ENCODE measurements at places on chromosomes 2 and 18. TPM values are rescaled to one million over a fixed set of nuclear protein-coding genes. Genes with fewer than 3 reads are reported as not detected.

Gene RGPD4
- total RNA-seq = not detected

Gene FRZB
- 0.11 TPM for total RNA-seq

Gene SLC38A11
- total RNA-seq = 0.36 TPM

Gene RAB17
- total RNA-seq = 52.2 TPM

Gene CNGA3
- not detected for total RNA-seq

Gene KLHL41
- 0.12 TPM for total RNA-seq

Gene TAF4B
- 13.0 TPM for total RNA-seq

Gene CSRNP3
- total RNA-seq = 8.3 TPM

GRCh38 chr18:55737266-55737665 lies 149.3 kb upstream of the TCF4 start:
- no peak for DNase-seq
- no peaks in the 10 kb centered on the region for H3K27me3 ChIP-seq
- H3K4me1 ChIP-seq = no peaks in the 10 kb centered on the region
- H3K27ac ChIP-seq = no peak overlapping the region
- no peak overlapping the region for H3K4me3 ChIP-seq

DNA sequence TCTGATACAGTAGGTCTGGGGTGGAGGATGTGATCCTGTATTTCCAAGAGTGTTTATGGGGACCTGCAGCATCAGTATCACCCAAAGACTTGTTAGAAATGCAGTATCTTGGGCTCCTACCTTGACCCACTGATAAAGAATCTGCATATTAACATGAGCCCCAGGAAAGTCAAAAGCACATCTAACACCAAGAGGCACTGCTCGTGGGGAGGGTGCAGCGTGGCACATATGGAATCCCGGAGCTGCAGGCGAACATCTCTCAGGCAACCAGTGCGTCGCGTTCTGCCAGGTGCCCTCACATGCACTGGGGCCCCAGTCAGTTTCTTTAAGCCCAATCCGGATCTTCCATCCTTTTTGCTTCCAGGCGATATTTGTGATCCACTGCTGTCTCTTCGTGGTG lies 41.3 kb upstream of the ASB18 start:
- no peak overlapping the region for H3K4me3 ChIP-seq
- no peak for DNase-seq
- peaks cover 8% of the 10 kb centered on the region for H3K4me1 ChIP-seq
- no peaks in the 10 kb centered on the region for H3K36me3 ChIP-seq
- no peak overlapping the region for H3K27ac ChIP-seq

DNA sequence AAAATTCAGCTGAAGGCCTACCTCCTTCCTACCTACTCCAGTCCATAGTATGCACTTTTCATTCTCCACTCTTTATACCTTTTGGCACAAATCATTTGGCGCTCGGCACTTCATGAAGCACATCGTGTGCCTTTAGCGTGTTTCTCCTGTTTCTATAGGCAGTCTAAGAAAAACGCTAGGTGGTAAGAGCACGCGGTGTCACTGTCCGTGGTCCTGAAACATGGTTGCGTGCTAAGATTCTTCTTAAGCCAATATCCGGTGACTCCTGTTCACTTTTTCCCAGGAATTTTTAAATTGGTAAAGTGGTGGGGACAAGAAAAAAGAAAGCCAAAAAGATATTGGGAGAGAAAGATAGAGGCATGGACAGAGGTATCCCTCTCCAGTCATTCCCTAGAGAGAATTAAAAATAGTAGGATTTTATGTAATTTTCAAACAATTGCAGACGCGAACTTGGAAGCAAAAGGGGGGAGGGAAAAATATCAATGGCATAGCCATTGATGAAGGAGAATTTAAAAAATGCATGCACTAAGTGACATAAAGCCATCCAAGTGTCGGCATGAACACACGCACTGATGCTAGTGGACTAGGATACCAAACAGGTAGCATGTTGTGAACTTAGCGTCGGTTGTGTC lies 1.4 kb upstream of the CTNNA2 start:
- no peaks in the 10 kb centered on the region for H3K36me3 ChIP-seq
- no peak overlapping the region for H3K27ac ChIP-seq
- H3K4me3 ChIP-seq = no peak overlapping the region
- H3K27me3 ChIP-seq = no peaks in the 10 kb centered on the region

GRCh38 chr2:11257078-11257477 lies 87.4 kb downstream of the ROCK2 start:
- H3K27ac ChIP-seq = no peak overlapping the region
- no peak for DNase-seq
- H3K4me3 ChIP-seq = no peak overlapping the region
- 0 out of 2 replicates have a peak, but pooled peaks cover 2% of the 10 kb centered on the region for H3K36me3 ChIP-seq
- peaks cover 6% of the 10 kb centered on the region for H3K4me1 ChIP-seq

- no peaks in the 10 kb centered on the region for H3K36me3 ChIP-seq
- H3K4me1 ChIP-seq = no peaks in the 10 kb centered on the region
- H3K27ac ChIP-seq = no peak overlapping the region
- DNase-seq = no peak
- no peak overlapping the region for H3K4me3 ChIP-seq
Observed at GRCh38 chr2:15666861-15667808, 75.5 kb downstream of the DDX1 start.

DNA sequence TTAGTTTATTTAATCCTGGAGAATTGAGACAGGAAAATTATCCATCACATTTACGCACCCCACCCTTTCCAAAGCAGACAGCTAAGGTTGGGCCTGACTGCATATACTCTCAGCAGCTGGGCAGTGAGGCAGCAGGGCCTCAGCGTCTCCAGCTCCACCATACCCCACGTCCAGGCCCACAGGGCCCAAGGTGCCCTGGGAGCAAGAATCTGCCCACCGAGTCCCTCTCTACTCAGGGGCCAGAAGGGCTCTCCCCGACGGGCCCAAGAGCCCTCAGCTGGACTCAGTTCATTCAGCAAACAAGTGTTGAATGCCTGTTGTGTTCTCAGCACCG lies 126.3 kb downstream of the SEPTIN10 start:
- DNase-seq = no peak
- H3K27me3 ChIP-seq = no peaks in the 10 kb centered on the region
- no peak overlapping the region for H3K4me3 ChIP-seq
- no peak overlapping the region for H3K27ac ChIP-seq

DNA sequence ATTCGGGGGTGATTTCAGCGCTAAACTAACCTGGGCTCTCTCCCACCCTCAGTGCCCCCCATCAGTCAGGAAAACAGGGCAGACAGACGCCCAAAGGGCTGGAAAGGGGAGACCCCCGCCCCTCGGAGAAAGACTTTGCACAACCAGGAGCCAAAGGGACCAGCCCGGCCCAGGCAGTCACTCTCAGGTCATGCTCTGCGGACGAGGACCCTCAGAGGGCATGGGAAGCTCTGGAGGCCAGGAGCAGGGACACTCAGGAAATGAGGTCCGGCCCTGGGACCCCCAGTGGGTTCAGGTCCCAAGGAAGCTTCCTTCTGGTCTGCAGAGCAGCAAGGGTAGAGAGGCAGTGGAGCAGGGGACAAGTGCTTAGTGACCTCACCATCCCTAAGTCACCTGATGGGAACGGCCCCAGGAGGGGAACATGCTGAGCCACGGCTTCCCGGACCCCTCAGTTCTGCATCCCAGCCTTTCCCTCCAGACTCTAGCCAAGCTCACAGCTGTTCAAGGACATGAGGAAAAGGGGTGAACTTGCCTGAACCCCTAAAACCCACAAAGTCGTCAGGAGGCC lies 88.0 kb upstream of the GPC1 start:
- no peak for DNase-seq
- H3K27me3 ChIP-seq = no peaks in the 10 kb centered on the region
- H3K4me1 ChIP-seq = no peaks in the 10 kb centered on the region
- no peak overlapping the region for H3K27ac ChIP-seq
- no peak overlapping the region for H3K4me3 ChIP-seq
- no peaks in the 10 kb centered on the region for H3K36me3 ChIP-seq

GRCh38 chr2:96898641-96899412 lies 28.9 kb upstream of the SEMA4C start:
- H3K27ac ChIP-seq = no peak overlapping the region
- no peak for DNase-seq
- no peaks in the 10 kb centered on the region for H3K36me3 ChIP-seq

DNA sequence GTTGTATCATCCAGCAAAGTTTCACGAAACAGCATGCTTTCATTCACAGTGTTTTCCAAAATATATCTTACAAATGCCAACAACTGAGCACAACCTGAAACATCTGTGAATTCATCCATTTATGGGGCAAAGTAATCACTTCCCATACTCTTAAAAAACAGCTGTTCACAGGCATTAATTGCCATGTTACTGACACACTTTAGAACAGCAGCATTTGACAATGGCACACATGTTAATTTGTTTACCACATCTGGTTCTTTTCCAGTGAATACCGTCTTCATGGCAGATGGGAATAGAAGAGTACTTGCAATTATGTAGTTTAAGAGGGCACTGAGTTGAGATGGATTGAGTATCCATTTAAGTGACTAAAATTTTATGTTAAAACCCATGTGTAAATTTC lies 347.4 kb upstream of the LRP1B start:
- no peak overlapping the region for H3K27ac ChIP-seq
- no peaks in the 10 kb centered on the region for H3K27me3 ChIP-seq
- no peaks in the 10 kb centered on the region for H3K4me1 ChIP-seq
- no peaks in the 10 kb centered on the region for H3K36me3 ChIP-seq

DNA sequence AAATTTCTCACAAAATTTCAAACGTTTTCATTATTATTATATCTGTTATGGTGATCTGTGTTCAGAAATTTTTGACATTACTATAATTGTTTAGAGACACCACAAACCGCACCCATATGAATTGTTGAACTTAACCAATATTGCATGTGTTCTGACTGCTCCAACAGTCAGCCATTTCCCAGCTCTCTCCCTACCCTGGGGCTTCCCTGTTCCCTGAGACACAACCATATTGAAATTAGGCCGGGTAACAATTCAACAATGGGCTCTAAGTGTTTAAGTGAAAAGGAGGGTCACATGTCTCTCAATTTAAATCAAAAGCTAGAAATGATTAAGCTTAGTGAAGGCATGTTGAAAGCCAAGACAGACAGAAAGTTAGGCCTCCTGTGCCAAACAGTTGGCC lies 424.0 kb downstream of the DSC3 start:
- no peak overlapping the region for H3K4me3 ChIP-seq
- no peak overlapping the region for H3K27ac ChIP-seq
- no peaks in the 10 kb centered on the region for H3K36me3 ChIP-seq
- no peaks in the 10 kb centered on the region for H3K27me3 ChIP-seq

DNA sequence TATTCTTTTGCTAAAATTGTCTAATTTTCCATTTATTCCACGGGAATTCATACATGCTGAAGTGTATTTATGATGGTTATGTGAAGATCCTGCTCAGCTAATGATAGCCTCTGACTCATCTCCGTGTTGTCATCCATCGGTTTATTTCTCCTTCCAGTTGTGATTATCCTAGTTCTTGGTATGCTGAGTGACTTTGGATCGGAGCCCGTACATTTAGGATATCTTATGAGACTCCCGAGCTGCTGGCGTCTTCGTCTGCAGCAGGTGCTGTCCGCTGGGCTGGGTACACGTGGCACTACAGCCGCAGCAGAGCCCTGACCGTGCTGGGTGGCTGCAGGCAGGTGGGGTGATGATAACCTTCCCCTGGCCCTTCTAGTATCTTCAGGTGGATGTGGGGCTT lies 40.1 kb upstream of the GALR1 start:
- H3K36me3 ChIP-seq = no peaks in the 10 kb centered on the region
- peak overlapping the region; percentile 39 for H3K4me3 ChIP-seq
- peak overlapping the region; percentile 84 for H3K27ac ChIP-seq
- H3K4me1 ChIP-seq = peaks cover 19% of the 10 kb centered on the region
- no peaks in the 10 kb centered on the region for H3K27me3 ChIP-seq

GRCh38 chr2:105291981-105292380 lies 37.6 kb downstream of the TGFBRAP1 start:
- peaks cover 22% of the 10 kb centered on the region for H3K36me3 ChIP-seq
- no peak for DNase-seq
- no peaks in the 10 kb centered on the region for H3K4me1 ChIP-seq
- H3K27me3 ChIP-seq = no peaks in the 10 kb centered on the region
- H3K4me3 ChIP-seq = no peak overlapping the region

- H3K4me3 ChIP-seq = no peak overlapping the region
- no peaks in the 10 kb centered on the region for H3K4me1 ChIP-seq
- no peaks in the 10 kb centered on the region for H3K27me3 ChIP-seq
- no peaks in the 10 kb centered on the region for H3K36me3 ChIP-seq
- DNase-seq = no peak
Observed at GRCh38 chr18:4181086-4181485, 274.0 kb downstream of the DLGAP1 start.

GRCh38 chr2:204896146-204896545 lies 350.9 kb downstream of the PARD3B start:
- H3K27me3 ChIP-seq = no peaks in the 10 kb centered on the region
- H3K36me3 ChIP-seq = no peaks in the 10 kb centered on the region
- H3K4me1 ChIP-seq = no peaks in the 10 kb centered on the region
- H3K27ac ChIP-seq = no peak overlapping the region

DNA sequence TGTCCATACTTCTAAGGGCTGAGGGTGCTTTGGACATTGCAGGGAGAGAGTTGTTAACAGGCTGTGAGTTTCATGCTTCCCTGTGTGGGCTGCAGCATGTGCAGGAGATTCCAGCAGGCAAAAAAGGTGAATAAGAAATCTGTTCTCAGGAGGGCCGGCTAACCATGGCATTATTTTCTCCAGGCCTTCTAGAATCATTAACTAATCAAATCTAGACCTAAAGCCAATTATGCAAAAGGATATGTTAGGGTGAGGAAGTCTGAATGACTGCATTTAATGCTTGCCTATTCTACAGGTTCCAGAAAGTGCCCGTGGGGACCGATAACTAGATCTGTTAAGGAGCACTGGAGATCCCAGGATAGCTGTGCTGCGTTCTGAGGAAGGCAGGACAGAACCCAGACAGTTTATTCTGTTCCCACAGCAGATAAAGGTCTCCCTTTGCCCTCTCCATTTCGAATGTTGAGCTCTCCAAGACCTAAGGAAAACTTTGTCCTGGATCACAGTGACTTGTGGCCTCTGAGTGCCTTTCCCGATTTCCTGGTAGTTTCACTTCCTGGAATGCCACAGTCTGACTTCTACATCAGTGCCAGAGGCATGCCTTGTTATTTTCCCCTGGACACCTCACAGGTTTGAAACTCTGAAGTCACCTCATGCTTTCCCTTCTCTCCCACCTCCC lies 50.0 kb upstream of the ZFP36L2 start:
- H3K4me3 ChIP-seq = no peak overlapping the region
- H3K4me1 ChIP-seq = peaks cover 19% of the 10 kb centered on the region
- H3K36me3 ChIP-seq = no peaks in the 10 kb centered on the region
- DNase-seq = peak; percentile 13

DNA sequence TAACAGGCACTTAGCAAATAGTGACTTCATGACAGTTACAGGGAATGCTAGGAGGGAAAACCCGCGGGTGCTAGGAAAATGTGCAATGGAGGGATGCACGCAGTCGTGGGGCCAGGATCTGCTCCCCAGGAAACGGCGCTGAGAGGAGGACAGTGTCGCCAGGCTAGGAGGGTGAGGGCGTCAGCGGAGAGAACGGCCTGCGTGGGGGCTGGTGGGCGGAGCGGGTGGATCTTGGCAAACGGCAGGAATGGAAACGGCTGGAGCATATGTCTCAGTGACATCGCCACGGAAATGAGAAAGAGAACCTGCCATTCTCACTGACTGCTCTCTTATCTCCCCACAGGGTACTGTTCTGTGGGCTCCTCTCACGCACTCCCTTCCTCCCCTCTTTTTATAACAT lies 478.5 kb upstream of the ID2 start:
- no peak overlapping the region for H3K27ac ChIP-seq
- H3K4me1 ChIP-seq = peaks cover 20% of the 10 kb centered on the region
- H3K36me3 ChIP-seq = no peaks in the 10 kb centered on the region
- DNase-seq = no peak
- no peaks in the 10 kb centered on the region for H3K27me3 ChIP-seq

GRCh38 chr2:164692114-164692513 lies 70.8 kb upstream of the GRB14 start:
- H3K27ac ChIP-seq = no peak overlapping the region
- H3K36me3 ChIP-seq = no peaks in the 10 kb centered on the region
- H3K27me3 ChIP-seq = no peaks in the 10 kb centered on the region
